ENCODE measurements at places on chromosomes 7 and 10. TPM values are rescaled to one million over a fixed set of nuclear protein-coding genes. Genes with fewer than 3 reads are reported as not detected.

The GNAT3 gene
- total RNA-seq, result not detected

The FKBP9 gene
- 62.9 TPM for total RNA-seq

The CARD11 gene
- total RNA-seq, result 0.80 TPM

The FGFBP3 gene
- 0.56 TPM for total RNA-seq

The TMEM176B gene
- 4.2 TPM for total RNA-seq

The ELN gene
- 4.9 TPM for total RNA-seq

The ERVW-1 gene
- total RNA-seq, result not detected

The EIF4EBP2 gene
- 33.0 TPM for total RNA-seq

The CPED1 gene
- total RNA-seq, result 0.76 TPM

The CALHM1 gene
- 0.04 TPM for total RNA-seq

The FANK1 gene
- 3.2 TPM for total RNA-seq

The GPR146 gene
- 2.3 TPM for total RNA-seq

The FKBP6 gene
- total RNA-seq, result not detected

The LRRD1 gene
- total RNA-seq, result not detected

The SEM1 gene
- total RNA-seq, result 49.3 TPM

The PGAM2 gene
- 2.6 TPM for total RNA-seq

The NXPH1 gene
- total RNA-seq, result not detected

The TAF6 gene
- 23.3 TPM for total RNA-seq

Measured in esophagus mucosa (tissue), 1 donor.